ENCODE measurements at places on chromosomes 13 and 19.

GRCh38 chr19:16509141-16510061 is 13.2 kb downstream of the C19orf44 start:
- DNase-seq: no peak

GRCh38 chr19:55316646-55317045 is 8.5 kb downstream of the TMEM150B start:
- DNase-seq: no peak

GRCh38 chr19:56765137-56765536 is 75.4 kb downstream of the PEG3 start:
- DNase-seq: no peak

DNA sequence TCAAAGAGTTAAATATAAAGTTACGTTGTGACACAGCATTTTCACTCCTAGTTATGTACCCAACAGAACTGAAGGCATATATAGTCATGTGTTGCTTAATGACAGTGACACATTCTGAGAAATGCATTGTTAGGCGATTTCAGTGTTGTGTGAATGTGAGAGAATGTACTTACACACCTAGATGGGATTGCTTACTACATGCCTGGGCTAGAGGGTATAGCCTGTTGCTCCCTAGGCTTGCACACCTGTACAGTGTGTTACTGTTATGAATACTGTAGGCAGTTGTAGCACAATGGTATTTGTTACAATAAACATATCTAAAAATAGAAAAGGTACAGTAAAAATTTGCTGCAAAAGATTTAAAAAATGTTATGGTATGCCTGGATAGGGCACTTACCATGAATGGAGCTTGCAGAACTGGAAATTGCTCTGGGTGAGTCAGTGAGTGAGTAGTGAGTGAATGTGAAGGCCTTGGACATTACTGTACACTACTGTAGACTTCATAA is 89.2 kb downstream of the DHRS12 start:
- no peak for DNase-seq

DNA sequence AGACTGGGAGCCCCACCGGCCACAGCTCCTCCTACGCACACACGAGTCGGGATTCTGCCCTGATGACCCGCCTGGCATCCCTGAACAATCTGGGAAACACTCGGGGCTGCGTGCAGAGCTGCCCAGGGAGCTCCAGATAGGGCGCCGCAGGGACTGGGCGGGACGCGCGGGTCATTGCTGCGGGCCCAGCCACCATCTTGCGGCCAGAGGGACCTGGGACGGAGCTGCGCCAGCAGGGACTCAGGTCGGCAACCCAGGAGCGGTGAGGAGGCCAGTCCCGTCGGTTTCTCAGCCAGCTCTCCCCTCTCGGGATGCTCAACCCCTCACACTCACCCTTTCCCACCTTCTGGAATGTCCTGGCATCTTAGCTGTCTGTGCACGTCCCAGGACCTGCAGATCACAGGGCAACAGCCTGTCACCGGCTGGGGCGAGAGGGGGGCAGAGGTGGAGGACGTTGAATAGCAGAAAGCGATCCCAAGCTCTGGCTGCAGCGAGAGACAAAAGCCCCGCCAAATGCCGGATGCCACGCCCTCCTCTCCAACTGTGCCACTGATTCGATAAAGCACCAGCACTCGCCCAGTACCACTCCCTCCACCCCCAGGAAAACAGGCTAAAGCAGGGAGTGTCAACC is 20.4 kb upstream of the ZNF91 start:
- DNase-seq: no peak

DNA sequence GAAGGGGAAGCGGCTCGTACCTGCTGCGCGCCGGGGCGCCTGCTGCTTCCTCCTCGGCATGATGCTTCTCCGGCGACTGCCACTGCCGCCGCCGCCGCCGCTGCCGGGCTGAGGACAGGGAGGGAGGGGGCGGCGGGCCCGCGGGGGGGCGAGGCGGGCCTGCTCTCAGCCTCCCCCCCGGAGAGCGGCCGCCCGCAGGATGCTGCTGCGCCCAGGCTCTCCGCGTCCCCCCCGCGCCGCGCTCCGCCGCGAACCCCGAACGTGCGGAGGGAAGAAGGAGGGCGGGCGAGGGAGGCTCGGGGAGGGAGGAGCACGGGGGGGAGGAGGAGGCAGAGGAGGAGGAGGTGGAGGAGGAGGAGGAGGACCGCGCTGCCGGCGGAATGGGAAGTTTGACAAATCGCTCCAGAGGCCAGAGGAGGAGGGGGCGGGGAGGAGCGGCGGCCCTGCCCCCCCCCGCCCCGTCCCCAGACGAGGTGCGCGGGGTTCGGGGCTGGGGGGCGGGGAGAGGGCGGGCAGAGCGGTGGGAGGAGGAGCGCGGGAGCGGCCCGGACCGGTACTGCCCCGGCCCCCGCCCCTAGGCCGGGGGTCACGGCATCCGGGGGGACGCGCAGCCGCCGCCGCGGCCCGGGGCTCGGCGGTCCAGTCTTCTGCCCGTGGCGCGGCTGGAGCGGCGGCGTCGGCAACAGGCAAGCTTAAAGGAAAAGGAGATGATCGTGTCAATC is at the start of gene TSHZ3:
Gene TSHZ3 (minus strand): TSS at position 277 of the 722 bp plus-strand sequence. CDS start 217 bp downstream, at position 60.
- DNase-seq: no peak

GRCh38 chr13:109737606-109738005 is 48.8 kb downstream of the IRS2 start:
- DNase-seq: no peak

- no peak for DNase-seq
These were observed 621.9 kb upstream of the SPRY2 start for GRCh38 chr13:80962855-80963254.

GRCh38 chr19:16847430-16847829 is 18.2 kb downstream of the SIN3B start:
- no peak for DNase-seq

DNA sequence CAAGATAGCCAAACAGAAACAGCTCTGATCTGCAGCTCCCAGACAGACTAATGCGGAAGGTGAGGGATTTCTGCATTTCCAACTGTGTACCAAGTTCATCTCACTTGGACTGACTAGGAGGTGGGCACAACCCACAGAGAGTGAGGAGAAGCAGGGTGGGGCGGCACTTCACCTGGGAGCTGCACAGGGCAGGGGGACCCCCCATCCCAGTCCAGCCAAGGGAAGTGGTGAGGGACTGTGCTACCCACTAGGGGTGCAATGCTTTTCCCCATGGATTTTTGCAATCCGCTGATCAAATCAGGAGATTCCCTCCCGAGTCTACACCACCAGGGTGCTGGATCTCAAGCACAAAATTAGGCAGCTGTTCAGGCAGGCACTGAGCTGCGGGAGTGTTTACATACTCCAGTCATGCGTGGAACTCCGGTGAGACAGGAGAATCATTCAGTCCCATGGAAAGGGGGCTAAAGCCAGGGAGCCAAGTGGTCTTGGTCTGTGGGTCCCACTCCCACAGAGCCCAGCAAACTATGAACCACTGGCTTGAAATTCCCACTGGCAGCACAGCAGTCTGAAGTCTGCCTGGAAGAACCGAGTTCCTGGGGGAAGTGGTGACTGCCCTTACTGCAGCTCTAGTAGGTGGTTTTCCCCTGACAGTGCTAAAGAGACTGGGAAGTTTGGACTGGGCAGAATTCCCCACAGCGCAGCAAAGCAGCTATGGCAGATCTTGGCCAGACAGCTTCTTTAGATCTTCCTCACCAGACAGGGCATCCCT is 85.1 kb upstream of the UFM1 start:
- no peak for DNase-seq

- DNase-seq: no peak
These were observed 56.2 kb upstream of the USPL1 start for GRCh38 chr13:30561511-30561910.

DNA sequence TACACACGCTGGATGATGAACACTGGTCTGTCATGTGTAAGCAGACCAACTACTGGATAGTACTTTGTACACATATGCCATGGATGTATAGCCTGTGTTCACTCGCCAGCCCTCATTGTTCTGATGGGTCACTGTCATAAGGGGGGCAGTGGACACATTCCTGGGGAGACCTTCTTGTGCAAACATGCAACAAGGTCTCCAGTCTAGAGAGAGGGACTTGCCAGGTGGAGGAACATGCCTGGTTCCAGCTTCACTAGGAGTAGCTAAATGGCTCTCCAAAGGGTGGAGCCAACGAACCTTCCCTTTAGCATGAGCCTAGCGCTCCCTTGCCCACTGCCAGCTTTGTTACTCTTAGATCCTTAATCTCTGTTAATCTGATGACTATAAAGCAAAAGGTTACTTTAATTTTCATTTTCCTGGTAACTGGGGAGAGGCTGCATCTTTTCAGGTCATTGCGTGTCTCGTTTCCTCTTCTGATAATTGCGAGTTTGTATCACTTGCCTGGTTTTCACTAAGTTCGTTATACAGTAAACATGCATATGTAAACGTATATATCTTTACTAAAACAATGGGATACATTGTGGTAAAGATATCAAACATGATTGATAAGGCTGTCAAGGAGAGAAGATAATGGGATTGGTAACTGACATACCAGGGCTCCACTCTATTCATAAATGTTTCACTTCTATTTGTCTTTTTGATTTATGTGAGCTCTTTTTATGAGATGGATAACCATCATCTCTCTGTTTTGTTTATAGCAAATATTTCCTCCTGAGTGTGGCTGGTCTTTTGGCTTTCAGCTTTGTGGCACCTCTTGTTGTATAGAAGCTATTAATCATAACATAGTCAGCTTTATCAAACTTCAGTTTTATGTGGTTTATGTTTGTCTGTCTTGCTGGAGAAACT is 235.2 kb upstream of the SGCG start:
- no peak for DNase-seq

DNA sequence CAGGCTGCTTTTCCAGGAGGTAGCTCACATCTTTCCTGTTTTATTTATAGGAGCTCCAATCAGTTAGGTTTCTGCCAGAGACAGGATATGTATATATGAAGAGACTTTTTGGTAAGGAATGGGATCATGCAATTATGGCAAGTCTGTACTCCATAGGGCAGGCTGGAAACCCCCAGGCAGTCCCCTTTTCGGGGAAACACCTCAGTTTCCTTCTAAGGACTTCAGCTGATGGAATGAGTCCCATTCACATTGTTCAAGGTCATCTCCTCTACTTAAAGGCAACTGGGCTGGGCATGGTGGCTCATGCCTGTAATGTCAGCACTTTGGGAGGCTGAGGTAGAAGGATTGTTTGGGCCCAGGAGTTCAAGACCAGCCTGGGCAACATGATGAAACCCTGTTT is 10.9 kb upstream of the SLC25A42 start:
- no peak for DNase-seq

DNA sequence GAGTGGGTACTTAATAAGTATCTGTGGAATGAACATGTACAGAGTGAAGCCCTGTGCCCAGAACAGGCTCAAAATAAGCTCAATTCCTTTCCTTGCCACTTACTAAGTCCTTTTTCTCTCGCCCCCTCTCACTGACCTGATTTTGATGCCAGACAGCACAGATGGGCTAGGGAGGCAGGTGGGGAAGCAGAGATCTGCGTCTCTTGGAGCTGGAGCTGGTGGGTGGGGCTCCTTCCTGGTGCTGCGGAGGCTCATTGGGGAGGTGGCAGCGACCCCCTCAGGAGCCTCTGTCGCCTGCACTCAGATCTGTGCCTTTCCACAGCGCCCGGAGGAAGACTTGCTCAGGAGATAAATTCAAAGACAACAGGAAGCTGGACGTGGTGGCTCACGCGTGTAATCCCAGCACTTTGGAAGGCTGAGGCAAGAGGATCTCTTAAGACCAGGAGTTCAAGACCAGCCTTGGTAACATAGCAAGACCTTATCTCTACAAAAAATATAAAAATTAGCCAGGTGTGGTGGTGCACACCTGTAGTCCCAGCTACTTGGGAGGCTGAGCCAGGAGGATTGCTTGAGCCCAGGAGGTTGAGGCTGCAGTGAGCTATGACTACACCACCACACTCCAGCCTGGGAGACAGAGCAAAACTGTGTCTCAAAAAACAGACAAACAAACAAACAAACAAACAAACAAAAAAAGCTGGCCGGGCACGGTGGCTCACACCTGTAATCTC is 14.6 kb downstream of the AKT2 start:
- DNase-seq: no peak

- DNase-seq: no peak
These were observed 157.5 kb downstream of the PCDH20 start for GRCh38 chr13:61258185-61258584.
